ENCODE measurements at places on chromosomes 4 and X.

- no peak for DNase-seq
These were observed 411.9 kb upstream of the EDA2R start for GRCh38 chrX:67050760-67051159.

DNA sequence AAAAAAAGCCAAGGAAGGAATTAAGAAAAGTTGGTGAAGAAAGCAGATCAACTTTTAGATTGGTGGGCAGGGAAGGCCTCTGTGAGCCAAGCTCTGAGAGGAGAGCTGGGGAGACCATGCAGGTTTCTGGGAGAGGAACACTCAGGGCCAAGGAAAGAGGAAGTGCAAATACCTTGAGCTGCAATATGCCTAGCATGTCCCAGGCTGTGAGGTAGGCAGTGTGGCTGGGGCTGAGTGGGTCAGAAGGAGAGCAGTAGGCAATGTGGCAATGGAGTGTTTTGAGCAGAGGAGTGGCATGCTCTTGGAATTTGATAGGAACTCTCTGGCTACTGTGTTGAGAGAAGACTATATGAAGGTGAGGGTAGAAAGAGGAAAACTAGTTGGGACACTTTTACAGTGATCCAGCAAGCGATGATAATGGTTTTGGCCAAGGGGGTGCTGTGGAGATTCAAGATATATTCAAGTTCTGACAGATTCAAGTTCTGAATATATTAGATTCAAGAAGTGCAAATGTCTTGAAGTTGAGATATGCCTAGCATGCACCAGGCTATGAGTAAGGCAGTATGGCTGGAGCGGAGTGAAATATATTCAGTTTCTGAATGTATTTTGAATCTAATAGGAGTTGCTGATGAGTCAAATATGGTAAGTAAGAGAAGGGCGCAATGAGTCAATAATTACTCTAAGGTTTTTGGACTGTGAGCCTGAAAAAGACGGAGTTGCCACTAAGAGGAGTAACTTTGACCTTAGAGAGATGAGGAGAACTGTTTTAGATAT lies 172.5 kb downstream of the CAMK2D start:
- DNase-seq = no peak

- no peak for DNase-seq
These were observed 230.6 kb upstream of the SPRY1 start for GRCh38 chr4:123166023-123166422.

DNA sequence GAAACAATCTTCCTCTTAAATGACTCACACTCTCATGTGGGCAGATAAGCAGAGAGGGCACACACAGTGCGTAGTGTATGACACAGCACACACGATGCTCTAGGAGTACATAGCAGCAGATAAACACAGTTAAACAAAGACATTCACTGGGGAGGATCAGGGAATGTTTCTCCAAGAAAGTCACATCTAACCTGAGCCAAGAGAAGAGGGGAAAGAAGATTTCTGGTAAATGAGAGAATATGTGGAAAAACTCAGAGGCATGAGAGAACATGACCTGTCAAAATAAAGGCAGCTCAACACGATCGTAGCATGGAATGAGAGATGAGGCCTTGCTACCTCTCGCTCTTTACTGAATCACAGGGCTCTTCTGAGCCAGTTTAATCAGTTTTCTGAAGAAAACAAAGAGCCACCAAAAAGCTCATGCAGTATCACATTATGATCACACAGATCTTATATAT lies 251.0 kb downstream of the ANK2 start:
- DNase-seq = no peak

DNA sequence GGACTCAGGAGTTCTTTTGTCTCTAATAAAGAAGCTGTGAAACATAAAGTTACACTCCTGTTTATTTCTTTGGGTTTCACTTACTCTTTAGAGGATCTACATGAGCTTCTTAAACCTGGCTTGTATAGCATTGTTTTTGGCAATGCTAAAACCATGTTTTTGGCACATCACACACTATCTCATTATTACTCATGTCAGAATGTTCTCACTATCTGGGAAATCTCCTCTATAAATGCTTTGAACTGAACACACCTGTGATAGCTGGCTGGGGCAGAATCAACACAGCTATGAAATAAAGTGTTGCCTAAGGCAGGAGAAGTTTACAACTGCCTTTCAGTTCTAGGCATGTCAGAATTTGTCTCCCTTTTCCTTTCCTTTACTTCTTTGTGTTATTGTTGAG lies 52.6 kb downstream of the SULT1B1 start:
- no peak for DNase-seq

- peak; percentile 51 for DNase-seq
These were observed at the start of gene TLR10 for GRCh38 chr4:38782452-38783108. TLR10 (minus strand) TSS chr4:38782990; CDS start chr4:38775590, 7,400 bp downstream.

All from NCI-H1105 treated with DMSO at 0.1 percent for 48 hours (cell line).